Thymus (tissue), 14 donors: ENCODE measurements at places on chromosomes 1 and 21.

DNA sequence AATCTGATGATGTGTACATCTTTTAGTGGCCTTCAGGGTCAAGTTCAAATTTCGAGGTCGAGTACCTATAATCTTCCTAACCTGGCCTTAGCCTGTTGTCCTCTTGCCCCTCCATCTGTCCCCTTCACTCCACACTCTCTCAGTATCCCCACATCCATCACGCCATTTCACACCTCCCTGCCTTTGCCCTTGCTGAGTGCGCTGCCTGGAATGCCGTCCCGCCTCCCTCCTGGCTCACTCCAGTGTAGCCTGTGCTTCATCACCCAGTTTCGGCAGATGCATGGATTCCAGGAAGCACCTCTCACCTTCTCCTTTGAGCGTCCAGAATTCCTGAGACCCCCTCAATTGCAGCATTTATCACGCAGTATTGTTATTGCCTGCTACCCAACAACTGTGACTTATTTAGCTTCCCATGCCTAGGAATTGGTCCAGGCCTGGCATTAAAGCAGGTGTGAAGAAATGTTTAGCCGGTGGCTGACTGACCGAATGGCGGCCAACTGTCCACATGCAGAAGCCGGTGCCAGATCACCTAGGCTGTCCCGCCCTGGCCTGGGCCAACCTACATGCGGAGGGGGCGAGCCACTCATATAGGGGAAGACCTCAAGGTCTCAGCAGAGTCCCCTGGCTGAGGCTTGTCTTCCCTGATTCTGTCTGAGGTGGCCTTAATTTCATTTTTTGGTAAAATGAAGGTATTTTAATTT lies 34.5 kb downstream of the MYOM3 start:
- DNase-seq = no peak

DNA sequence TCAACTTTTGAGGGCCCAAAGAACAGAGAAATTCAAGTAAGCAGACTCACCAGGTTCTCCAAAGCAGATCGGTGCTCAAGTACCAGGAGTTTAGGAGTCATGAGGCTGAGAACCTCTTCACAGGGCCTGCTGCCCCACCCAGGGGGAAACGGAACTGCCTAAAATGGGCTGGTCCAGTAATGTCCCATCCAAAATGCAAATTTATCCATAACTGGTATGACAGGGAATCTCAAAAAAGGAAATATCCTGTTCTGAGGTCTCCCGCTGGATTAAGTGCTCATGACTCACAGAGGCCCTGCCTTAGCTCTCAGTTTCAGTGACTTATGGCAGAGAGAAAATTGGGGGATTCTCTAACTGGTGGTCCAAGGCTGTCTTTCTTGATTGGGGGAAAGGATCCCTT lies 9.3 kb downstream of the SPRR2G start:
- DNase-seq = no peak

- no peak for DNase-seq
Observed at GRCh38 chr1:45914836-45915235, 111.4 kb downstream of the MAST2 start.

DNA sequence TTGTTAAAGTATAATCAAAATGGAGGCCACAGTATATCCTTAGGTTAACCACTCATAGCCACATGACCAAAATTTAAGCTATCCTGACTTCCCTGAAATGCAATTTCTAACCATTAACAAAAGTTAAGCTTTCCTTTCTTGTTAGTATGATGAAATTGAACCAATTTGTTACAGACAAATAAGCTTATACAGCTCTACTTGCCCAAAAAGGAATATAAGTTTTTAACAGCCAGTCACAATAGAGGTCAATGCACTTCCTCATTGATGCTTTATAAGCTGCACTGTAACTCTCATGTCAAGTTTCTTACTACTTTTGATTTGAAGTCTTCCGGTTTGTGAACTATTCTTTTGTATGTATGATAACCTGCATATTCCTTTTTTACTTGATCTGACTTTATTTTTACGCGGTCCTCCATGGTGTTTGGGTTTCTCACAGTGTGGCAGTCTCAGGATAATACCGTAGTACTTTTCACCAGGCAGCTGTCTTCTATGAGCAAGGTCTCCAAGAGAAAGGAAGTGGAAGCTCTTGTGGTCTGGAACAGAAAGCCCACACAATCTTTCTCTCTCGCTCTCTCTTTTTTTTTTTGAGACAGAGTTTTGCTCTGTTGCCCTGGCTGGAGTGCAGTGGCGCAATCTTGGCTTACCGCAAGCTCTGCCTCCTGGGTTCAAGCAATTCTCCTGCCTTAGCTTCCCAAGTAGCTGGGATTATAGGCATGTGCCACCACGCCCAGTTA lies 331.6 kb downstream of the SRGAP2C start:
- peak; percentile 60 for DNase-seq

DNA sequence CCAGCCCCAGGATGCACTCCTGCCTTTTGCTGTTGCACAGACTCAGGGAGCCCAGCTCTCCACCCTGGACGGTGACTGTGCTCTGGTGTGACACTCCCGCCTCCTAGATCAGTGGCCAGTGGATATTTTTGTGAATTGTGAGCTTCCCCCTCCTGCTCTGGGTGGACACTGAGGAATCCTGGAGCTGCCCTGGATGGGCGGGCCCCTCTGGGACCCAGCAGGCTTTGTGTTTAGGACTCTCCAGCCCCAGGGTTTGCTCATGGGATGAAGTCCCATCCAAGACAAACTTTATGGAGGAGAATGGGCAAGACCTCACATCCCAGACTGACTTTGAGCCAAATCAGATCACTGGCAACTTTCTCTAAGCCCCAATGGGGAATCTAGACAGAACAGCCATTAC lies 16.1 kb downstream of the SLC6A9 start:
- no peak for DNase-seq

DNA sequence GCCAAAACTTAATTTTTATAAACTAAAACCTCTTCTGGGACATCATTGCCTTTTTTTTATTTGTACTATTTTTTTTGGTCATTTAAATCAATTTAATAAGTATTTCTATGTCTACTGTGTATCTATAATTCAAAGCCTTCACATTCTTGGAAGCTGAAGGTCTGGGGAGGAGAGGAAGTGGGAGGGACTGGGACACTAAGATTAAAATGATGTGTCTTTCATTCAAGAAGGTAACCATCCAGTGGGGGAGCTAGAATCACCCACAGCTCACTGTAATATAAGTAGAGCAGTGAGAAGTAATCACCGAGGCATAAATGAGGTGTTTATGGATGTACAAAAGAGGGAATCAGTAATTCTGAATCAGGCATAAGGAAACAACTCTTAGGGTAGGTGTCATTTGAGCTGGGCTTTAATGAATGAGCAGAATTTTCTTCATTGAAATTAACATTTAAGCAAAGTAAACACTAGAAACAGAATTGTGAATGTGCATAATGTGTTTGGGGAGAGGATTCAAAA lies 52.8 kb downstream of the PTGER3 start:
- no peak for DNase-seq

- DNase-seq = no peak
Observed at GRCh38 chr1:228405979-228406228, 731 bp downstream of the TRIM11 start.

GRCh38 chr1:241203817-241204216 lies 153.2 kb downstream of the RGS7 start:
- DNase-seq = no peak

DNA sequence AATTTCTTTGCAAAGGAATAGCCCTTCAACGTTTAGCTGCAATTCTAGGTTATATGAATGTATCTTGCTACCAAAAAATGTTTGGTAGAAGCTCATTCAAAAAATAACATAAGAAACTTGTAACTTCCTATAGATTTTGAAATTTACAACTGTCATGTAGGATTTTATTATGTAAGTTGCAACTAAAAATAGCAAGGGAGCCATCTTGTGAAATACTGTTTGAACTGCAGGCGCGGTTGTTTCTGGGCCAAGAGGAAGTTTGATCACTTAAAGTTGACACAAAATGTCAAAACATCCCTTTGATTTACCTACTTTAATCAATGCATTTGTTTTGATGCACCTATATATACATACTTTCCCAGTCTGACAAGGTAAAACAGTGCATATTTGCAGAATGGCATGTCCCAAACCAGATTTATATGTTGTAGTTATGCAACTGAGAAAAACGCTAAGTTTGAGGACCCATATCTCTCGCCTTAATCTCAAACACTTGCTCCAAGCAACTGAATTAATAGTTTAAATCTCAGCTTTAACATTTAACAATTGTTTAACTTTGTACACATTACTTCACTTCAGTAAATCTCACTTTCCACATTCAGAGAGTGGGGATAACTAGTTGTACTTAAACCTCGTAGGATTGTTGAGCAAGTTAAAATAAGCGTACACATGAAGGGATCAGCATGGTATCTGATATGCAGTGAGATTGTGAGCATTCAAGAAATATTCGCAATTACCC lies 63.9 kb downstream of the KCNK2 start:
- DNase-seq = no peak

GRCh38 chr1:173248247-173248940 lies 41.3 kb upstream of the TNFSF4 start:
- no peak for DNase-seq

GRCh38 chr1:167454894-167455785 lies 63.2 kb downstream of the CD247 start:
- DNase-seq = peak; percentile 86

- no peak for DNase-seq
Observed at GRCh38 chr1:3148171-3148570, 79.2 kb downstream of the PRDM16 start.
